Activated naive CD8-positive, alpha-beta T cell treated with anti-CD3 and anti-CD28 coated beads, Interleukin-2, amount 10 ng/mL, durations not matched to agents 7 days and 5 days (primary cell): ENCODE measurements at places on chromosomes 2 and 18. TPM values are rescaled to one million over a fixed set of nuclear protein-coding genes. Genes with fewer than 3 reads are reported as not detected.

DNA sequence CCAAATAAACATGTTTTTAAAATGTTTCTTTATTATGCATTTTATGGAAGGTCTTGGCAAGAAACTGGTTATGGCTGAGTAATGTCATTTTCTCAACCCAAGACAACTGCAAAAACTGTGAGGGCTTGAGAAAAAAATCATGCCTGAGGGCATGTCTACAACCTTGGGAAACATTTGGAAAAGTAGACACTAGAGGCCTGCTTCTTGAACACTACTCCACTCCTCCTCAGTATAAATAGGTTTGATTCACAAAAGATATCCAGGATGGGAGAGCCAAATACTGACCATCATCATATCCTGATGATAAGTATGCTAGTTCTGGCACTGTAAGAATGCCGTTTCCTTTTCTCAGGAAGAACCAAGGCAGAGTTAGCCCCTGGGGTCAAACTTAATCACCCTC, 71.1 kb downstream of the OSR1 start:
- no peaks in the 10 kb centered on the region for H3K36me3 ChIP-seq
- H3K27me3 ChIP-seq = no peaks in the 10 kb centered on the region
- no peak overlapping the region for H3K4me3 ChIP-seq
- H3K4me1 ChIP-seq = peaks cover 5% of the 10 kb centered on the region
- H3K27ac ChIP-seq = no peak overlapping the region

DNA sequence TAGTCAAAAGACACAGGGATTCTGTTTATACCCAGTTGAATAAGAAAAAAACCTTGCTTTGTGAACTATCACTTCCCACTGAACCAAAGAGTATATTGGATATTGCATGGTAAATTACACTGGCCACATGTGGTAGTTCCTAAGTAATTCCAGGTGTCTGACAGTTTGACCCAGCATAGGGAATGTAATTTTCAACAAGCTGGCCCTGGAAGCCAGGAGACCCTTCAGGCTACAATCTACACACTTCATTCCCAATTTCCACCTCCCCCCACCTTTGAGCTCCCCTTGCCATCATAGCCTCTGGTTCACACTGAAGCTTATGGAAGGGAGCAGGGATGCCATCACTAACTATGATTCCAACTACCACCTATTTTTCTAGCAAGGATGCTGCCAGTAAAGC, 2.8 kb downstream of the FRZB start:
- H3K27me3 ChIP-seq = peaks cover 72% of the 10 kb centered on the region
- no peak overlapping the region for H3K4me3 ChIP-seq
- H3K36me3 ChIP-seq = no peaks in the 10 kb centered on the region
- no peak overlapping the region for H3K27ac ChIP-seq

DNA sequence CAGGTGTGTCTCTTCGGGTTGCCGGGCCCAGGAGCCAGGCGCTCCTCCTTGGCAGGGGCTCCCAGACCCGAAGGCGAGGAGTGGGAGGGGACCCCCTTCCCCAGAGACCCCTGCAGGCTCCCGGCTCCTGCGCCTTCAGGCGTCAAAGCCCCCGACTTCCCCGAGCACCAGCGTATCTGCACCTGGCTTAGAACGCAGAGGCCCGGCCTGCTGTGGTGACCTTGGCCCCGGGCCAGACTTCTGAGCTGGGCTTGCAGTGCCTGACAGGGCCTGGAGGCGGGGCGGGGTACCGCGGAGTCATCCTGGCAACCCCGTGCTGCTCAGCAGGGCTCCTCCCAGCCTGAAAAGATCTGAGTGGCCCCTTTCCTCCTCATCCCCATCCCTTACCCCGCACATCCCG, 27.0 kb downstream of the SKA1 start:
- no peak overlapping the region for H3K27ac ChIP-seq
- H3K4me1 ChIP-seq = peaks cover 3% of the 10 kb centered on the region
- peaks cover 4% of the 10 kb centered on the region for H3K36me3 ChIP-seq
- peaks cover 78% of the 10 kb centered on the region for H3K27me3 ChIP-seq

DNA sequence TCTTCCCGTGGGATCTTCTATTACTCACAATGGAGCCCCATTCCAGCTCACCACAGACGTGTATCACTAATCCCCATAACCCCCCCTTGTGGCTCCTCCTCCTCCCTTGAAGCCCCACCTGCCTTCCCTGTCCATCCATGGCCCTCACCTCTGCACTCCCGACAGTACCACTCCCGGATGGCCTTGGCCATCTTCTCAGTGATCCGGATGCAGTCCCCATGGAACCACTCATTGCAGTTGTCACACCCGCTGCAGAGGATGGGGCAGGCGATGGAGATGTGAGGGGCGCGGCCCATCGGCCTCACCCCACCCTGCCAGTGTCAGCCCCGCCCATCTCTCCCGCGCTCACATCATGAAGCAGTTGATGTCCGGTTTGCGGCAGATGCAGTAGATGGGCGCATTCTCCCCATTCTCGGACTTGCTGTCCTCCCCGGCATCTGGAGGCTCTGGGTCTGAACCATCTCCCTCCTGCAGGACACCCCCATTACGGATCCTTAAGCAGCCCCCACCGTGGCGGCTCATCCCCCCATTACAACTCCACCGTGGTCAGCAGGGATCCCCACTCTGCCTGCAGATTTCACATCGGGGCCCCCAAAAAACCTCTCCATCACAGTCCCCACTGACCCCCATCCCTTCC, 983 bp downstream of the CXXC1 start:
- peaks cover 33% of the 10 kb centered on the region for H3K36me3 ChIP-seq
- DNase-seq = no peak
- H3K4me3 ChIP-seq = peak overlapping the region; percentile 94
- H3K4me1 ChIP-seq = peaks cover 20% of the 10 kb centered on the region

DNA sequence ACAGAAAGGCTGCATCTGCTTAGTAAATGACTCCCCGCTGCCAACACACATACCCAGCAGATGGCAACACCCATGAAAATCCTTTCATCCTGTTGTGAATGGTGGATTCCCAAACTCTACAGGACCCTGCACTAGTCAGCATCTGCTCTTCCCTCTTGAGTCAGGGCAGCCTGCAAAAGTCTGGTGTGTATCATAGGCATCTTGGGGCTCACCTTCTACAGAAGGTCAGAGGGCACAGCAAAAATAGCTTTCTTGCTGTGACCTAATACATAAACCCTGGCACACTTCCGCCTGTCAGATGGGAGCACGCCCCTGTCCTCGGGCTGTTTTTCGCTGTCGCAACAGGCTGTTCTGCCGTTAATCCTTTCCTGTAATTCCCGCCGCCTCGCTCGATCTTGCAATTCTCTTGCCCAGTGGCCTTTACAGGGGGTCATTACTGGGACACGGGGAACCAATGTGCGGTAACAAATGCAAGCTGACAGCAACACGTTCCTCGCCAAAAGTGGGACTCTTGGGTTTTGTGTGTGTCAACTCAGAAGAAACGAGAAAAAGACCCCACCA, 19.9 kb upstream of the SCYGR1 start:
- no peak overlapping the region for H3K4me3 ChIP-seq
- no peaks in the 10 kb centered on the region for H3K36me3 ChIP-seq
- DNase-seq = no peak
- peaks cover 33% of the 10 kb centered on the region for H3K4me1 ChIP-seq
- H3K27ac ChIP-seq = no peak overlapping the region

DNA sequence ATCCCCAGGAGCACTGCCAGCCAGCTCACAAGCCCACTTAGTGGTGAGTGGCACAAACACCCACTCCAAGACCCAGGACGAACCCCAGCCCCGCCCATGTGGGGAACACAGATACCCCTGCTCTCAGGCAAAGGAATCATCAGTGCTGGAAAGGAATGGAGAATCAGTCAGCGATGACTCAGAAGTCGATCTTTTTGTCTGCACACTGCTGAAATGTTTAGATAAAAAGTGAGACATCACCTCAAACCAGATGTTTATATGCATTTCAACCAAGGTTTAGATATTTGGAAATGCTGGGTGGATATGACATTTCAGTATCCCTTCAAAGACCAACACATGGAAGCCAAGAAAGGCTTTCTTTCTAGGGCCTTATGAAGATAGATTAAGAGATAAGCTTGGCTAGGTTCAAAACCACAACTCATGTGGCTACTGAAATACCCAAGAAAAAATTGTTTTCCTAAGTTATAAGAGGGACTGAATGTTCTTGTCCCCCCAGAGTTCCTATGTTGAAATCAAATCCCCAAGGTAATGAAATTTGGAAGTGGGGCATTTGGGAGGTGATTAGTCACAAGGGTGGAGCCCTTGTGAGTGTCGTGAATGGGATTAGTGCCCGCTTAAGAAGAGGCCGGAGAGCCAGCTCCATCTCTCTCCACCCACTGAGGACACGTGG, 43.7 kb downstream of the POU3F3 start:
- no peaks in the 10 kb centered on the region for H3K36me3 ChIP-seq

The PCARE gene
- total RNA-seq = not detected

The ACTG2 gene
- total RNA-seq = 0.22 TPM

The NTSR2 gene
- total RNA-seq = not detected

The UGT1A8 gene
- total RNA-seq = not detected
